ENCODE measurements at places on chromosomes 5 and 9. TPM values are rescaled to one million over a fixed set of nuclear protein-coding genes. Genes with fewer than 3 reads are reported as not detected.

GRCh38 chr9:114226246-114227055 is 71.1 kb downstream of the COL27A1 start:
- H3K4me1 ChIP-seq, result no peaks in the 10 kb centered on the region
- no peak overlapping the region for H3K27ac ChIP-seq
- no peak overlapping the region for H3K4me3 ChIP-seq

DNA sequence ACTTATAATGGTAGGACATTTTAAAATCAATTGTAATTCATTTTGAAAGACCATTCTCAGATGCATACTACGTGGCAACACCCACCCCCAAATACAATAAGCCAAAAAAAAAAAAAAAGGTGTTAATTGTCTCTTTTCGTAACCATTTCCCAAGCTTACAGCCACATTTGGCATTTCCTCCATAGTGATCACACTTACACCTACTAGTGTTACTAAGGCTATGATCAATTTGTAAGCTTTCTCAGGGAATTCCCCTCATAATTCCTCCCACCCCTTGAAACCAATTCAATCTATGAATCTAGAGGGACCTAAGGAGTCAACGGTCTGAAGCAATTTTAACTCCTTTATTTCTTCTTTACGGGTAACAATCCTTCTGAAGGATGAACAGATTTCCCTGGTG is 40.1 kb downstream of the NR2F1 start:
- H3K4me3 ChIP-seq, result no peak overlapping the region
- no peaks in the 10 kb centered on the region for H3K27me3 ChIP-seq
- no peak for DNase-seq

GRCh38 chr9:123437201-123437600 is 81.2 kb downstream of the CRB2 start:
- no peak overlapping the region for H3K4me3 ChIP-seq
- H3K27me3 ChIP-seq, result no peaks in the 10 kb centered on the region
- no peak overlapping the region for H3K27ac ChIP-seq
- no peak for DNase-seq

- H3K4me1 ChIP-seq, result no peaks in the 10 kb centered on the region
- no peak overlapping the region for H3K27ac ChIP-seq
- H3K4me3 ChIP-seq, result no peak overlapping the region
These were observed 57.7 kb upstream of the EXOC3 start for GRCh38 chr5:385321-385720.

GRCh38 chr5:54385994-54386393 is 69.5 kb upstream of the HSPB3 start:
- no peak for DNase-seq
- H3K4me1 ChIP-seq, result no peaks in the 10 kb centered on the region
- H3K27me3 ChIP-seq, result no peaks in the 10 kb centered on the region

DNA sequence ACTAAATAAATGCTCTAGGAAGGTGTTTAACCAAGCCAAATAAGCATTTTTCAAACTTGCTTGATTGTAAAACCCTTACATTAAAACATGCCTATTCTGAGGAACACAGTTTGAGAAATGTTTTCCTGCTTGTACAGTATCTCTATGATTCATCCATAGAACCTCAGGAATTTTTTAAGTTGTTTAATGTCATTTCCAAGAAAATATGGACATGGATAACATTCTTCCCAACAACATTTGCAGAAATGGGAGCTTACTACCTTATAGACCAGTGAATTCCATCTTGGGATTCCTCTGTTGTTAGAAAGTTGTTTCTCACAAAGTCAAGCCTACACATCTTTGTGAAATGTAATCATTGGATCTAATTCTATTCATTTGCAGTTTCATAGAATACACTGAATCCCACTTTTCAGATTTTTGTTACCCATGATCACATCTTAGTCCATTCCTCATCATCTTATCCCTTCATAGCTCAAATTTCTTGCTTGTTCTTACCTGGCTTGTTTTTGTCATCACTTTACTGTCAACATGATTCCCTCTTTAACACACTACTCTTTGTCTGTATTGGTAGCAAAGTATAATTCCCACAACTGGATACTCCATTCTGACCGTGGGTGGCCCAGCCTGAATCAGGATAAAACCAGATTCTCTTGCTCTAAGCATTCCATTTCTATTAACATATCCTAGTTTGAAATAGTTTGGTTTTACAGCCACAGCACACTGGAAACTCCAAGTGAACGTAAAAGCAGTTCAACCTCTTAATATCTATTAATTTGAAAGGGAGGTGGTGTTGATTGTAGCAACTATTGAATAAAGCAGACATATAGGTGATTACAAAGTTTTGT is 49.4 kb upstream of the PAPPA start:
- H3K36me3 ChIP-seq, result no peaks in the 10 kb centered on the region
- H3K4me3 ChIP-seq, result no peak overlapping the region
- no peak for DNase-seq
- H3K4me1 ChIP-seq, result no peaks in the 10 kb centered on the region
- no peaks in the 10 kb centered on the region for H3K27me3 ChIP-seq

- no peak for DNase-seq
- H3K27ac ChIP-seq, result peak overlapping the region; percentile 72
- H3K4me1 ChIP-seq, result peaks cover 2% of the 10 kb centered on the region
- peak overlapping the region; percentile 15 for H3K4me3 ChIP-seq
These were observed 117.5 kb downstream of the SLC1A3 start for GRCh38 chr5:36723912-36724311.

DNA sequence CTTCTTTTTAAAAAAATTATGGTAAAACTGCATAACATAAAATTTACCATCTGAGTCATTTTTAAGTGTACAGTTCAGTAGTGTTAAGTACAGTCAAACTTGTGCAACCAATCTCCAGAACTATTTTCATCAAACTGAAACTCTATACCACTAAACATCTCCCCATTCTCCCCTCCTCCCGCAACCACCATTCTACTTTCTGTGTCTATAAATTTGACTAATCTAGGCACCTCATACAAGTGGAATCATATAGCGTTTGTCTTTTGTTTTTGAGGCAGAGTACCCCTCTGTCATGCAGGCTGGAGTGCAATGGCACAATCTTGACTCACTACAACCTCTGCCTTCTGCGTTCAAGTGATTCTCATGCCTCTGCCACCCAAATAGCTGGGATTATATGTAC is 24.0 kb upstream of the EBF1 start:
- no peaks in the 10 kb centered on the region for H3K4me1 ChIP-seq
- H3K4me3 ChIP-seq, result no peak overlapping the region
- no peaks in the 10 kb centered on the region for H3K36me3 ChIP-seq
- no peak overlapping the region for H3K27ac ChIP-seq

DNA sequence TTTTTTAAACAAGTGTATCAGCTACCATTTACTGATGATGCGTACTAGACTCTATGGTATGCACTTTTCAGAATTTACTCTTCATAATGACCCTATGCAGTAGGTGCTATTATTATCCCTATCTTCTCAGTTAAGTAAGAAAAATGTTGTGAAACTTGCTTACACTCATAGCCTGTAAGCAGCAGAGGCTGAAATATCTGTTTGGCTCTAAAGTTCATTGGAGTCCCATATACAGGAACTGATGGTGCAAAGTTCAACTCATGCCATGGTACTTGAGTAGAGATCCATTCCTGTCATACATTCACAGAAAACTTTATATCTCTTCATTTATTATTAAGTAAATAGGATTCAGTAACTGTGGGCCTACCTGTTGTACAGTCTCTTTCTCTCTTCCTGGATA is 41.4 kb upstream of the CCDC112 start:
- no peak overlapping the region for H3K27ac ChIP-seq
- H3K36me3 ChIP-seq, result no peaks in the 10 kb centered on the region
- no peak overlapping the region for H3K4me3 ChIP-seq
- no peaks in the 10 kb centered on the region for H3K4me1 ChIP-seq
- DNase-seq, result no peak

GRCh38 chr5:122019919-122020590 is 58.0 kb downstream of the LOX start:
- peaks cover 11% of the 10 kb centered on the region for H3K36me3 ChIP-seq
- no peaks in the 10 kb centered on the region for H3K4me1 ChIP-seq
- H3K27me3 ChIP-seq, result no peaks in the 10 kb centered on the region
- no peak for DNase-seq
- no peak overlapping the region for H3K27ac ChIP-seq
- H3K4me3 ChIP-seq, result no peak overlapping the region

- no peaks in the 10 kb centered on the region for H3K27me3 ChIP-seq
- H3K4me3 ChIP-seq, result no peak overlapping the region
- DNase-seq, result no peak
- H3K36me3 ChIP-seq, result no peaks in the 10 kb centered on the region
- H3K27ac ChIP-seq, result no peak overlapping the region
These were observed 24.1 kb downstream of the PCSK1 start for GRCh38 chr5:96408841-96409538.

DNA sequence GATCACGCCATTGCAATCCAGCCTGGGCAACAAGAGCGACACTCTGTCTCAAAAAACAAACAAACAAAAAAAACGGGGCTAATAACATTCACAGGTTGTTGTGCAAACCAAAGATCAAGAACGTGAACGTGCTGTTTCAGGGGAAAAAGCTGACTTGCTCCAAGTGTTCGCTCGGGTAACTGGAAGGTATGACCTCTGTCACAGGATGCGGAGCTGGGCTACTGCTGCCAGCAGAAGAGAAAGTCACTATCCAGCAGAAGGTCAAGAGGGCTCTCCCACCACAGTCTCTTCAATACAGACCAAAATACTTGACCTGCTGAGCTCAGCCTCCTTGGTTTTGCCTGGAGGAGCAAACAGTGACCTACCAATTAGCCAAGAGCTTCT is 59.7 kb downstream of the ABCA1 start:
- peak overlapping the region; percentile 80 for H3K27ac ChIP-seq
- peaks cover 46% of the 10 kb centered on the region for H3K4me1 ChIP-seq
- no peaks in the 10 kb centered on the region for H3K27me3 ChIP-seq
- peaks cover 10% of the 10 kb centered on the region for H3K36me3 ChIP-seq
- DNase-seq, result no peak

- no peak overlapping the region for H3K27ac ChIP-seq
- no peak overlapping the region for H3K4me3 ChIP-seq
- DNase-seq, result no peak
- no peaks in the 10 kb centered on the region for H3K36me3 ChIP-seq
These were observed 87.9 kb downstream of the PRDM6 start for GRCh38 chr5:123176938-123177275.

DNA sequence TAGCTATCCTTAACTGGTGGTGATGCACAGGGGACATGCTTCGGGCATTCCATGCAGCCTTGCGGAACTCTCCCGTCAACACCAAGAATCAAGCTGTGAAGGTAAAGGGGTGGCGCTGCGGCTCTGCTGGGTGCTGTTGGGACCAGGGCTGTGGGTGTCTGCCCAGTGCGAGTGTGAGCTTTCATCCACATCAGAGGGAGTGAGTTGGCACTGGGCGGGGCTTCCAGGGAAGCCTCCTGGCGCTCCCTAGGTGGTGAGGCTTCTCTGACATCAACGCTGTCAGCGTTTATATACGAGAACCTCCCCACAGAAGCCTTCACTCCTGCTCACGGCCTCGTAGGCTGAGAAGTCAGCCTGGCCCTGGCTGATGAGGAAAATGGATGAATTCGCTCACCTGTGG is 11.7 kb downstream of the ARPC5L start:
- H3K27me3 ChIP-seq, result no peaks in the 10 kb centered on the region
- no peak for DNase-seq
- H3K4me1 ChIP-seq, result peaks cover 37% of the 10 kb centered on the region
- peaks cover 19% of the 10 kb centered on the region for H3K36me3 ChIP-seq
- H3K27ac ChIP-seq, result peak overlapping the region; percentile 97

DNA sequence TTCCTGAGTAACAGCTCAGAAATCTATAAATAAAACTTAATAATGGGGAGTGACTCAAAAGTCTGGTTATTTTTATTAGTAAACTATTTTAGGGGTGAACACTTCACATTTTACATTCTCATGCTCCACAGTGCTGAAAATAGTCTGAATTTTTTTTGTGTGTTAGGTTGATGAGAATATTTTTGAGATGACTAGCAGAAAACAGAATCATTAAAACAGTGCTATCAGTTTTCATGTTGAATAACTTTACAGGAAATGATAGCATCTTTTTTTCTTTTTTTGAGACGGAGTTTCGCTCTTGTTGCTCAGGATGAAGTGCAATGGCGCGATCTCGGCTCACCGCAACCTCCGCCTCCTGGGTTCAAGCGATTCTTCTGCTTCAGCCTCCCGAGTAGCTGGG is 60.3 kb downstream of the TMC1 start:
- no peak overlapping the region for H3K27ac ChIP-seq
- DNase-seq, result no peak
- H3K36me3 ChIP-seq, result no peaks in the 10 kb centered on the region
- peaks cover 31% of the 10 kb centered on the region for H3K4me1 ChIP-seq
- H3K27me3 ChIP-seq, result no peaks in the 10 kb centered on the region
- H3K4me3 ChIP-seq, result no peak overlapping the region

GRCh38 chr9:78462611-78463010 is 165.7 kb downstream of the PSAT1 start:
- H3K27ac ChIP-seq, result no peak overlapping the region
- no peak for DNase-seq
- no peaks in the 10 kb centered on the region for H3K27me3 ChIP-seq
- no peaks in the 10 kb centered on the region for H3K36me3 ChIP-seq

- DNase-seq, result no peak
These were observed 487.7 kb downstream of the GADD45G start for GRCh38 chr9:90092508-90092907.

- no peaks in the 10 kb centered on the region for H3K4me1 ChIP-seq
- DNase-seq, result no peak
- H3K27me3 ChIP-seq, result no peaks in the 10 kb centered on the region
- H3K27ac ChIP-seq, result no peak overlapping the region
These were observed 118.0 kb upstream of the PHYKPL start for GRCh38 chr5:178350361-178351220.

DNA sequence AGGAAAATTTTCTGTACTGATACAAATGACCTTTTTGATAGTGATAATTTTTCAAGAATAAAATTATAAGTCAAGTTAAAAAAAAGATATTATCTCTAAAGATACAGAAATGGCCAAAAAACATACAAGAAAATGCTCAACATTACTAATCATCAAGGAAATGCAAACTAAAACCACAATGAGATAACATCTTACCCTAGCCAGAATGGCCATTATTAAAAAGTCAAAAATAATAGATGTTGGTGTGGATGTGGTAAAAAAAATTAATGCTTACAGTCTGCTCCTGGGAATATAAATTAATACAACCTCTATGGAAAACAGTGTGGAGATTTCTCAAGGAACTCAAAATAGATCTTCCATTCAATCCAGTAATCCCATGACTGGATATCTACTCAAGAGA is 22.9 kb upstream of the PTGER4 start:
- no peak overlapping the region for H3K4me3 ChIP-seq
- H3K27ac ChIP-seq, result no peak overlapping the region
- no peaks in the 10 kb centered on the region for H3K4me1 ChIP-seq
- no peak for DNase-seq
- H3K36me3 ChIP-seq, result no peaks in the 10 kb centered on the region

The ZNF169 gene
- total RNA-seq, result 20.2 TPM

The ZNF454 gene
- 0.83 TPM for total RNA-seq

The C7 gene
- 183 TPM for total RNA-seq

The SH3GL2 gene
- total RNA-seq, result 1.5 TPM

The MSX2 gene
- total RNA-seq, result not detected

The HTR4 gene
- not detected for total RNA-seq

The GGTA1 gene
- 12.3 TPM for total RNA-seq

The SLC25A2 gene
- total RNA-seq, result not detected

The C9 gene
- not detected for total RNA-seq

The NOTCH1 gene
- 71.6 TPM for total RNA-seq

The SPAAR gene
- total RNA-seq, result 12.2 TPM

Data from upper lobe of left lung (tissue), 6 donors.